Activated T-cell treated with anti-CD3 and anti-CD28 coated beads for 1 hour (primary cell): ENCODE measurements at places on chromosomes 13 and 19.

GRCh38 chr19:40594657-40595091, 6.5 kb upstream of the LTBP4 start:
- DNase-seq, result no peak

GRCh38 chr13:104900191-104900817, 1635.2 kb downstream of the EFNB2 start:
- no peak for DNase-seq

- no peak for DNase-seq
These were observed 13.9 kb upstream of the OVOL3 start for GRCh38 chr19:36097036-36097435.

DNA sequence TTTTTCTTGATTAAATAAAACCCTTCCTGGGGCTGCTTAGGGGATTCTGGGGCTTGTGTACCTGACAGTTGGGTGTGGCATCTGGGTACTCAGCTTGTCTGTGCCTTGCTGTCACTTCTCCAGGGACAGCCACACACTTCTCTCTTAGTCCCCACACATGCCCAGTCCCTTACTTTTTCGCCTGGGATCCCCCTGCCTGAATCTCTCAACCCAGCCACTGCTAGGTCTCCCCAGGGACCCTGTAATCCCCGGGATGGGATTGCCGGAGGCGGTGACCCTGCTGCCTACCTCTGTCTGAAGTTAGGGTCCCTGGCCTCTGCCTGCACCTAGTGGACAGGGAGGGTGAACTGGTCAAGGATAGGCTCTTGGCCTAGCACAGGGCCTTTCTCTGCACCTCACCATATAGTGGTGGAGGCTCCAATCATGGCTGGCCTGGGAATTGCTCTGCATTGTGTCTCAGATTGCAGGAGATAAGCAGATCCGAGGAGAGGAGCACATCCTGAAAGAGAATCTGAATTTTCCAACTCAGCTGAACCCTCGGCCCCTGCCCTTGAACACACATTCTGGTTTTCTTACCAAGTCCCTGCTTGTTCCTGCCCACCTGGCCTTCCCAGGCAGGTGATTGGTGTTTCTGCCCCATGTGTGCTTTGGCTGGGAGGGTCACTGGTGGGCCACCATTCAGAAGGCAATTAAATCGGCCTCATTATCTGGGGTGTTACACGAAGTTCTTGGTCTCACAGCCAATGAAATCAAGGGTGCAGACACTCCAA, 8.7 kb upstream of the ZNF492 start:
- no peak for DNase-seq

DNA sequence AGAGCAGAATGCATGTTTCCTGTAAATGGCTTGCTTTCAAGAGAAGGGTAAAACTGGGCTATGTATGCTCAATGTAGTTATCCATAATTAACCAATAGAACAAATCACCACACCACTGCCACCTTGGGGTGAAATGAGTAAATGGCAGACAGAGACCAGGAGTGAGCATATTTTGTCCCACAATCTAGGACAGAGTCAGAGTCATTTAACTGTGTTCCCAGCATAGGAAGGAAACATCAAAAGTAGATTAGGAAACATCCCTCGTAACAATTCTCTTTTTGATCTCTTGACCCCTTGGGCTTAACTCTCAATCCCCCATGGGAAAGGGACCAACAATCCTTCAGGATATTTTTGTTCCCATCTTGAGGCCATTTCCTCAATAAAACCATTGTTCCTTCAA, 224.8 kb downstream of the NHLRC3 start:
- DNase-seq, result no peak

DNA sequence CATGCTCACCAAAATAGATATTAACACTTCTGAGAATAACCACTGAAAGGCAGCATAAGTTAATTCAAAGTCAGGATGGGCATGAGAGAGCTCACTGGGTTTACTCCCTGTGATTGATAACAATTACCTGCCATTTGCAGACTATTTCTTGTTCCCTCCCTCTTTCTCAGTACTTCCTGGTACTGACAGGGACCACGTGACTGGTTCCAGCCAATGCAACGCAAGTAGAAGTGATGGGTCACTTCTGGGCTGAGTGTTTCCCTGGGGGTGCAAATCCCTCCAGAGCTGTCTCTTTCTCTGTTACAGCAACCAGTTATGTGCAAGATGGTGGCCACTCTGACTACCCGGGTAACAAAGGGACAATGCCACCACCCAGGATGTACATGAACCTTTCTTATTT, 118.8 kb downstream of the EFNB2 start:
- DNase-seq, result no peak

- no peak for DNase-seq
These were observed 91.0 kb downstream of the UFM1 start for GRCh38 chr13:38440666-38441065.

GRCh38 chr19:32691291-32691951, at the start of gene NUDT19:
Gene NUDT19 (plus strand): TSS chr19:32691821. CDS start chr19:32691961, 140 bp downstream.
- DNase-seq, result peak; percentile 64

DNA sequence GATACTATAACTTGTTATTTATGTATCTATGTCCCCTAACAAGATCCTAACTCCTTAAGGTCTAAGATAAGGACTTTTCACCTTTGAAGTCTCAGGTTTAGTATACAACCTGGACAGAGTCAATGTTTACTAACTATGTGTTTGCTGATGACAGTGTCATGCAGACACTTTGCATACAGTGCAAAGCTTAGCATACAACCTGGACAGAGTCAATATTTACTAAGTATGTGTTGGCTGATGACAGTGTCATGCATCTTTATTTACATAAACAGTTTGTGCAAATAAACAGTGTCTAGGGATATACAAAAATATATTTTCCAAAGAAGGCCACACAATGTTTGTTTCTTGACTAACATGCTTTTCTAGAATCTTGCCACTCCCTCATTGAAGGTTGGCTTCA, 34.7 kb downstream of the DCT start:
- DNase-seq, result no peak

DNA sequence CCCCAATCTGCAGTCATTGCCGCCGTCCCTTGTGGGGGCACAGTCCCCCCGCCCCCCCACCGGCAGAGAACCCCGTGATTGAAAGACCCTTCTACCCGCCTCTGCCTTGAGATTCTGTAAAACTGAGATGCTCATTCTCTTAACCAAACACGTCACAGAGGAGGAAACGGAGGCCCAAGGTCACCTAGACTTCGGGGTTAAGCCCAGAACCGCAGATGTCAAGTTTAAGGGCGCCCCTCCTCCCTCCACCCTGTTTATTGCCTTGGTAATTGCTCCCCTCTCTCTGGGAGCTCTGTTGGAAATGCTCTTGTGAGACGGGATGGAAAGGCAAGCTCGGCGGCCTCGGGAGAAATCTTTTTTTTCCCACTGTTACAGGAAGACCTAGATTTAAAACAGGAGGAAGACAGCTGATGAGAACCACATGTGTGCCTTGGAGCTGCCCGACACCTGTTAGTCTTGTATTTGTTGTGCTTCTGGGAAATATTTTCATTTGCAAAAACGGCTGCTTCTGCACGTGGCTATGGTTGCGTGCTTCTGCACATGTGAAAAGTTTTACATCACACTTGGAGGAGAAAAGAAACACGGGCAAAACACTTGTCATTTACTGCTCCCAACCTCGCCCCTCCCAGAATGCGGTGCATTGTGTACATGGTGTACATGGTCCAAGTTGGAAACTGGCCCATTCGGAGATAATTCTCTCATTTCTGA, 1.1 kb upstream of the MED26 start:
- DNase-seq, result no peak

GRCh38 chr13:113856716-113857065, 7.2 kb downstream of the GAS6 start:
- no peak for DNase-seq

DNA sequence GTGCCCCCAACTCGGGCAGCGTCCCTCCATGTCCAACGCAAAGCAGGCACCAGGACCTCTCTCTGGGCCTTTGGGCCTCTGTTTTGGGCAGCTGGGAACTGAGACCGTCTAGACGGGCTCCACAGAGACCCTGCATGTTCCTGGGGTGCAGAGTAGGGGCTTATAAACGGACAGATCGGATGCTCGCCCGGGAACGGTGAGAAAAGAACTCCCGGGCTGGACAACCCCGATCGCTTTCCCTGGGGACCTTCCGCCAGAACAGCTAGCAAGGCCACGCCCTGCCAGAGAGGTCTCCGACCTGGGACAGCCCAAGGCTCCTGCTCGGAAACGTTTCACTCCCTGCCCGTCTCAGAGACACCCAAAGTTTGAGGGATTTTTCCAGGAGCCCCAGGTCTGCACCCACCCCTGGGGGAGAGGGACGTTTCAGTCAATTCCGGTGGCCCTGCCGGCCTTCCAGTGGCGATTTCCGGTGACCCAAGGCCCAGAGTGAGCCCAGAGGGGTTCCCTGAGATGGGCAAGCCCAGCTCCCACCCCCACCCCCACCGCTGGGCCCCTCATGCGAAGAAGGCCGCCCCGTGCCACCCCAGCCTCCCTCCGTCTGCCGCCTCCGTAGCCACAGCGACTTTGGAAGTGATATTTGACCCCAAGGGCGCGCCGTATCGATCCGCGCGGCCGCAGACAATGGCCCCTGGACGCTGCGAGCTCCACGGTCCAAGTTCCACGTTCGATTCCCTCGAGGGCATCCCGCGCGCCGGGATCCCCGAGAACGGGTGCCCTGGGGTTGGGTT, 1.7 kb downstream of the NR2F6 start:
- DNase-seq, result no peak

DNA sequence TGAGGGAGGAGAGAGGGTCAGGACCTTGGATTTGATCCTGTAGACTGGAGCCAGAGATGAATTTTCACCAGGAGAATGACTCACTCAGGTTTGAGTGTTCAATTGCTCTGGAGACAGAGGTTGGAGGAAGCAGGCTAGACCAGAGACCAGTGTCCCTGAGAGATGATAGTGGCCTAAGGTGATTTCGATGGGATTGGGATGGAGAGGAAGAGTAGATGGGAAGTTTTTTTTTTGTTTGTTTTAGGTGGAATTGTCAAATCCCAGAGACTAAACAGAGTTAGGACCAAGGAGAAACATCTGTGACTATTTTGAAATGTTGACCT, 2.3 kb downstream of the CEBPG start:
- no peak for DNase-seq

DNA sequence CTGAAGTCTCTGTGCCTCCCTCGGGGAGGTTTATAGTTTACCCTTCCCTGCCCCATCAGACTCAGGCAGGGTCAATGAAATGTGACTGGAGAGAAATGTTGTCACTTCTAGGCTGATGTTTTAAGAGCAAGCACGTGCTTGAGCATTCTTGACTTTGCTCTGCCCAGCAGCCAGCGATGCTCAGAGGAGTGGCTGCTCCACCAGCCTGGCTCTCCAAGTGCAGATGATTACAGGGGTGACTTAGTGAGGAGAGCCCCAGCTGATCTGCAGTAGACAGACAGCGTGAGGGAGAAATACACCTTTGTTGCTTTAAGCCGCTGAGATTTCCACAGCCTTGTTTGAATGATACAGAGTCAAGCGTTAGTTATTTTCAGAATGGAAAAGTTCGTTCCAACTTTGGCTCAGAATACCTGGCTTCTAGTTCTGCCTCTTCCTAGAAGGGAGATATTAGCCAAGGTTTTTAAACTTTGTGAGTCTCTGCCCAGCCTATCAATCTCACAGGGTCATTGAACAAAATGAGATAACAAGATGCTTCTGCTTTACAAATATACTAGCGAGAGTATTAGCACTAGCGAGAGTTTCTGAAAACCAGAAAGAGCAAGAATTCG, 143.6 kb downstream of the OXGR1 start:
- DNase-seq, result no peak

GRCh38 chr13:19960653-19960976, 2.1 kb downstream of the ZMYM2 start:
- DNase-seq, result no peak

DNA sequence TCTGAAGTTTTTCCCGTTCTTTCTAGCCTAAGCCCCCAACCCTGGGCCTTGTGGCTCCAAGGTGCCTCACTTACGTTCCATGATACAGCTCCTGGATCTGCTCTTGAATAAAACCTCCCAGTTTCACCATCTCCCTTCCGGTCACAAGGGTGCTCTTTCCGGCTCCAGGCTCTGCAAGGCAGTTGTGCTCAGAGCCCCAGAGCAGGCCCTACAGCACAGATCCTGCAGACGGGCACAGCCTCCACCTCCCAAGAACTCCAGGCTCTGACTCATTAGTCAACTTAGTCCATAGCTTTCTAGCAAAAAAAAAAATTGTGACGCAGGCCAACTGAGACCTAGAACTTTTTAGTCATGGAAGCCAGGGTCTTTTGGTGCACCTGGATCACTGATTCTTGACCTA, 33.9 kb upstream of the SLC7A10 start:
- no peak for DNase-seq
